ENCODE measurements at places on chromosomes 3 and 15. TPM values are rescaled to one million over a fixed set of nuclear protein-coding genes. Genes with fewer than 3 reads are reported as not detected.
A peak's percentile ranks its signal among the peaks of the same experiment; 100 is the strongest.

DNA sequence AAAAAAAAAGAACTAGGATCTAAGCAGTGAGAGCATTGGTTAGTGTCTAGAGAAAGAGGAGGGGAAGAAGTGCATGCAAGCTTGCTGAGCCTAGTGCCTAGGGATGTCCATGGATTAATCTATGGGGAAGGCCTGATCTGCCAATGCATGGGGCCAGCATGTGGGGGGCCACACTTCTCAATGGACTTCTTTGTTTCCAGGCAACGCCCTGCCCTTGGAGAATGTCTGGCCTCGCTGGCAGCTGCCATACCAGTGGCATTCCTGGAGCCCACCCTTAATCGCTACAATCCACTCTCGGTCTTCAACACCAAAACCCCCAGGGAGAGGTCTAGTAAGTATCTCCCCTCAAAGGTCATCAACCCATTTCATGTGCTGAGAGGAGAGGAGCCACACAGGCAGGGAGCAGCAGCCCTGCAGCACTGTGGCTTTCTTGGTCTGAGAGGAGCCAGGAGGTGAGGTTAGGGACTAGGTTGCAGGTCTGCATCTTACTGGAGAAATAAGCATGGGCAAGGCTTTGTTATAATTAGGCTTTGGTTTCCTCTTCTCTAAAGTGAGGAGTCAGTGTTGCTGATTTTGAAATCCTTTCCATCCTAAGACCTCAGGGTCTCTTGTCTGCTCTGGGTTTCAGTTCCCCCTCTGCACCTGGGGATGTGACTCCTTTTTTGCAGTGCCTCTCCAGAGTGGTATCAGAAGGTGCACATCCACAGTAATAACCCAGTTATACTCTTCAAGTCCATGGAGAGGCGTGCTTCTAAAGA lies 188.1 kb upstream of the CHRM5 start:
- no peak for DNase-seq

DNA sequence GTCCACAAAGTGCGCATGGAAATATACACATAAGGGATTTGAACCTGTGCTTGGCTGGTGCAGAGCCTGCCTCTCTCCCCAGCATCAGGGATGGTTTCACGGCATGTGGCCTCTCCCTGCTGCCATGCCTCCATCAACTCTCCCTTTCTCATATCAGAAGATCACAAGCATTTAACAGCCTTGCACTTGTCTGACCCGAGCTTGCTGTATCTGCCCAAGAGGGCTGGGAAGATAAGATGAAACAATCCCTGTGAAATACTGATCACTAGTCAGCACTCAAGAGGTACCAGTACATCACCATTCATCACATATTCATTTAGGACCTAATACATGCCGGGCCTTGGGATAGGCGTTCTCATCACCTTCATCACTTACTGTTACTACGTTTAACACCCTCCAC lies 107.6 kb upstream of the ARHGEF3 start:
- no peak for DNase-seq

GRCh38 chr3:21484828-21485144 lies 266.2 kb downstream of the ZNF385D start:
- no peak for DNase-seq

- DNase-seq, result no peak
Measured at GRCh38 chr3:148439254-148439822, 258.4 kb upstream of the AGTR1 start.

DNA sequence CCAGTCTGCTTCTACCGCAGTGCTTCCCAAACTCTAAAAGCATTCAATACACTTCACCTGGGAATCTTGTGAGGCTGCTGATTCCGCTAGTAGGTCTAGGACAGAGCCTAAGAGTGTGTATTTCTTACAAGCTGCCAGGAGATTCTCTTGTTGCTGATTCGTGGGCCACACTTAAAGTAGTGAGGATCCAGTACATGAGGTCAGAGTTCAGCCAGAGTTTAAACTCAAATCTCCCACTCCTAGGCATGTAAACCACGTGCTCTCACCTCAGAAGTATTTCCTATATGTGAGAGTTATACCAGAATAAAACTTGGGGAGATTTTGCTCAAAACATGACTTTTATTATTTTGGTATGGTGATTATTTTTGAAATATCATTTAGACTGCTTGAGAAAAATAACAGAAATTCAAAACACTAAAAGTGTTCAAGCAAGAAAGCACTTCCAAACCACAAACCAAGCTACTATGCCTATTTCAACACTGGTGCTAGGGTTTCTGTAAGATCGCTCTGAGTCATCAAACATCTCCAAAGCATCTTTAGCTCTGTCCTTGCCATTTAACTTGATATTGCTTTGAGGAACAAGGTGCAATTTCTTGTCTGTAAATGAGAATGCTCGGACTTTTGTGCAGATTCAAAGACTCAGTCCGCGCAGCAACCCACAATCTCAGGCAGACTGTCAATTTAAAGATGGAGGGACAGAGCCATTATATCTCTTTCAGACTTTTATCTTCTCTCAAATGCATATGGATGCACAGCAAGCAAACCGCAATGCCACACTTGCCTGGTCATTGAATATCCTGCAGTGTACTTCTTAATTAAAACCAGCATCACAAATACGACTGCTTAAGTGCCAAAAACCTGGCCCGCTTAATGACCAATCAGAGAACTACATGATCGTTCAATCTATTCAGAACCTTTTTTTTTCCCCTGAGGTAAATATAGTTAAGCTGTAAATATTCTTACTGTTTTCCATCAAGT lies 59.8 kb downstream of the AGTR1 start:
- DNase-seq, result no peak

DNA sequence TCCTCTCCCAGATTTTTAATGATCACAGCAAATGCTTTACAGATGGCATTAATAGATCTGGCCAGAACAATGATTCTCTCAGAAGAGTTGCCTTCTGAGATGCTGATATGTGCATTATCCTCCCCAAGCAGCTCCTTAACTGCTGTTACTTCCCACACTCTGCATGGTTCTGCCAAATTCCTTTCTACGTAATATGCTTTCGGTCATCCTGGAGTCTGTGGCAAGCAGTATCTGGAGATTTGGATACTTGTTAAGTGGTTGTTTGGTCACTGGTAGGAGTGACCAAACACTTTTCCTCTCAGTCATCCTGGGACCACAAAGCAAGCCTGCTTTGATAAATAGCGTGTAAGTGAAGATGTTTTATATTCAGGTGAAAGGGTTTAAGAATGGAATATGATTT lies 71.1 kb upstream of the CCNL1 start:
- DNase-seq, result no peak

- no peak for DNase-seq
Measured at GRCh38 chr15:92561754-92562153, 93.8 kb downstream of the FAM174B start.

- no peak for DNase-seq
Measured at GRCh38 chr3:38021196-38021595, 8.2 kb downstream of the PLCD1 start.

DNA sequence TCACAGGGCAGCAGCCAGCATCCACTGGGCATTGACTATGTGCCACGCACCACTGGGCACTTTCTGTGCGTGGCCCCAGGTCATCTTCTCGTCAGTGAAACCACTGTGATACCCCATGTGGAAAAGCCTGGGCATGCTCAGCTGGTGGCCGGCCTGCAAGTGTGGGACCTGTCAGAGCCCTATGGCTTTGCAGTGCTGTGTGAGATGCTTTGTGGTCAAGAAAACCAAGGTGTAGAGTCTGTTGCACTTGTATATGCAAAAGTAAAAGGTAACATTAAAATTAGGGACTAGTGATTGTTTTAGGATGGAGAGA lies 69.5 kb downstream of the PGPEP1L start:
- no peak for DNase-seq

DNA sequence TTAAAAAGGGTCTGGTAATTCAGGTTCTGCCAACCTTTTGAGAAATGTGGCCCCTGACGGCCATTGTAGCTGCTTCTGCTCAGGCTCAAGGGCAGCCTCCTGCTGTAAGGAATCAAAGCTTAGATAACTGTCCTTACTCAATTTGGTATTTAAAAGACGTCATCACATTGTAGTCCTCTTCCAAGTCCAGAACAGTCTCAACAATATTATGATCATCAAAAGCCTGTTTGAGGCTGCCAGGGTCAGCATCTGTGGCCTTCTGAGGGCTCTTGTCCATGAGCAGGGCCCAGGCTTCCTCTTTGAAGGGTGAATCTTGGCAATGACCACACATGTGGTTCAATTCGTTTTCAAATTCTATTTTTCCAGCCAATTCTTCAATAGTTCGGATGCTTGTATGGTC lies 6.0 kb downstream of the C3orf62 start:
- no peak for DNase-seq

The AGBL1 gene
- total RNA-seq, result not detected

- DNase-seq, result no peak
Measured at GRCh38 chr3:32632533-32633265, 52.3 kb upstream of the CNOT10 start.

The NPAP1 gene
- total RNA-seq, result not detected

- DNase-seq, result no peak
Measured at GRCh38 chr3:7709376-7710082, 792.1 kb upstream of the LMCD1 start.

GRCh38 chr3:150225986-150226385 lies 182.1 kb upstream of the TSC22D2 start:
- no peak for DNase-seq

GRCh38 chr3:126134219-126134975 lies 46.0 kb downstream of the ALDH1L1 start:
- DNase-seq, result peak; percentile 9

The SLC51A gene
- total RNA-seq, result not detected

DNA sequence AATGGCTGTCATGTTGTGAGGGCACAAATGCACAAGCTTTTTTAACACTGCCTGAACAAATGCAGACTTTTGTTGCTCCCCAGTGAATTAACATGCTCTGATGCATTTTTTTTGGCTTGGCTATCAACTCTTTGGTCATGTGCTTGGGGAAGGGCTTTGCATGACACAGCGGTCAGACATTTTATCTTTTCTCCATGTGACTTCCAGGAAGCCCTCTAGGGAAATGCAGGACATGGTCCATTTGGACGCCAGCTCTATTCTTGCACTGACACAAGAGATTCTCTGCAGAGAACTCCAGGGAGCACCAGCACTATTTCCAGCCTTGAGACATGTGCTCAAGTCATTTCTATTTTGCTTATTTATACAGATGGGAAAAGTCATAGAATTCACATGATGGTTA lies 46.2 kb downstream of the NEK11 start:
- no peak for DNase-seq

DNA sequence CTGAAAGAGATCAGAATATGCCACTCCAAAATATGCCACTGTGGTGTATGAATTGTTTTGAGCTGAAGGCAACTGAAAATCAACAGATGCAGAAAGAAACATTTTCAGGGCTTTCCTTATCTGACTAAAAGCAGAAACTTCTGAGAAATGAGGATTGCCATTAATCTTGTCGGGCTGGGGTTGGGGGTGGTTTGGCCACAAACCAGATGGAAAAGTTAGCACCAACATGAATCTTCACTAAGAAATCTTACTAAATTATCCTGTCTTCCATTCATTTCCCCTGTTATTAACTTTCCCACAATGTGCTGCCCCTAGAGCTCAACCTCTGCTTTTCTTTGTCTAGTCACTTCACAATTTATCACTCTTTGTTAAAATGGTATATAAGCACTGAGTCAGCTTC lies 229.9 kb upstream of the GADL1 start:
- no peak for DNase-seq

GRCh38 chr3:114899186-114899931 lies 247.7 kb downstream of the ZBTB20 start:
- DNase-seq, result no peak

DNA sequence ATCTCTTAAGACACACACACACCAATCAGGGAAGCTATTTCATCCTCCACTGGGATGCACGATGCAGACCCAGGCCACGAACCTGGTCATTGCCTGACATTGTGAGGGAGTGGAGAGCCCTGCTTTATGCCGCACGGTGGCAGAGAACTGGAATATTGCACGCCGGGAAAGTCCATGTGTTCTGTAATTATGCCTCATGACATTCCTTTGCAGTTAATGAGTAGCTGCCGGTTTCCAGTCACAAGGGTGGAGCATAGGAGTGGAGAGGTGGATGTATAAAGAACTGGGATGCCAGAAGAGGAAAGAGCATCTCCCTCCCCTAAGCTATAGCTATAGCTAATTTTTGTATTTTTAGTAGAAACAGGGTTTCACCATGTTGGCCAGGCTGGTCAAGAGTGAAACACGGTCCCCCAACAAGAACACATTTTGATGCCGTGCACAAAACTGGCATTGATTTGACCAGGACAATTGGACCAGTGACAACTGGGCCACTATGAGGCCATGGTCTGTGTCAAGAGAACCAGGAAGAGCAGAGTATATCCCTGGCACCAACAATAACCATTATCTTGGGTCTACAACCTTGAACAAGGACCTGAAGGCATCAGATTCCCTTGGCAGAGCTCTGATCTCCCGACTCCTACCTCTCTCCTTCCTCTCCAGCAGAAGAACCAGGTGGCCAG lies 51.4 kb downstream of the SH3BP5 start:
- DNase-seq, result no peak

GRCh38 chr15:96020133-96020532 lies 310.4 kb upstream of the NR2F2 start:
- DNase-seq, result no peak

The ESYT3 gene
- total RNA-seq, result 0.40 TPM
